Bronchus fibroblast of lung (primary cell): ENCODE measurements at places on chromosomes 12 and 14. TPM values are rescaled to one million over a fixed set of nuclear protein-coding genes. Genes with fewer than 3 reads are reported as not detected.

Gene RIMBP2
- total RNA-seq: not detected in 2 replicates

Gene SLC22A17
- total RNA-seq: 10.4 and 13.8 TPM in 2 replicates

Gene COX8C
- not detected in 2 replicates for total RNA-seq

Gene TEX22
- total RNA-seq: under 0.01 TPM in 1 of 2 replicates, not detected in the other

Gene ZDHHC17
- 10.3 and 11.3 TPM in 2 replicates for total RNA-seq

Gene TMPRSS12
- total RNA-seq: not detected in 2 replicates

Gene WNT5B
- total RNA-seq: 74.3 and 82.2 TPM in 2 replicates

Gene BHLHE41
- total RNA-seq: 0.45 and 0.84 TPM in 2 replicates

Gene ABHD12B
- total RNA-seq: under 0.01 TPM in 1 of 2 replicates, not detected in the other

Gene SPX
- total RNA-seq: 1.2 TPM in 2 replicates

Gene SLC6A15
- 3.0 and 4.2 TPM in 2 replicates for total RNA-seq

Gene FSCB
- total RNA-seq: not detected in 2 replicates

Gene KRT73
- total RNA-seq: not detected in 2 replicates

Gene TRAFD1
- 35.4 and 37.7 TPM in 2 replicates for total RNA-seq

Gene KCNC2
- total RNA-seq: not detected in 2 replicates

Gene GUCY2C
- not detected in 2 replicates for total RNA-seq

Gene KCNK13
- total RNA-seq: not detected in 2 replicates

Gene POP5
- total RNA-seq: 49.4 and 54.8 TPM in 2 replicates

Gene AKT1
- total RNA-seq: 154 and 157 TPM in 2 replicates

Gene ZFYVE21
- 45.6 and 52.3 TPM in 2 replicates for total RNA-seq

Gene SLC7A8
- total RNA-seq: 0.34 and 0.45 TPM in 2 replicates

Gene GDF3
- not detected in 2 replicates for total RNA-seq

Gene EIF2S3B
- 0.30 and 0.50 TPM in 2 replicates for total RNA-seq

Gene SALL2
- total RNA-seq: 7.2 and 9.2 TPM in 2 replicates

Gene STAT6
- total RNA-seq: 64.7 and 73.6 TPM in 2 replicates

Gene FGF6
- not detected in 2 replicates for total RNA-seq

Gene GALNT8
- total RNA-seq: 0.15 and 0.17 TPM in 2 replicates

Gene OVCH1
- total RNA-seq: not detected in 2 replicates

Gene MAP3K9
- total RNA-seq: 0.45 and 0.84 TPM in 2 replicates

Gene KRT82
- not detected in 2 replicates for total RNA-seq

Gene DBX2
- not detected in 2 replicates for total RNA-seq

Gene CCDC38
- not detected in 2 replicates for total RNA-seq

Gene CD69
- total RNA-seq: not detected in 2 replicates

Gene RNF41
- total RNA-seq: 56.3 and 58.7 TPM in 2 replicates

Gene ASCL1
- not detected in 2 replicates for total RNA-seq

Gene SRRM4
- total RNA-seq: not detected in 2 replicates

Gene DLK1
- 0.15 and 0.34 TPM in 2 replicates for total RNA-seq

Gene CDKN1B
- total RNA-seq: 32.4 and 33.8 TPM in 2 replicates

Gene CEBPE
- not detected in 2 replicates for total RNA-seq

Gene INHBC
- total RNA-seq: under 0.01 TPM in 1 of 2 replicates, not detected in the other

Gene CLEC2B
- total RNA-seq: 1.0 and 2.5 TPM in 2 replicates

Gene ANGEL1
- total RNA-seq: 5.9 and 11.3 TPM in 2 replicates

Gene TEP1
- total RNA-seq: 7.0 and 9.4 TPM in 2 replicates

Gene DAZAP2
- total RNA-seq: 184 and 196 TPM in 2 replicates

Gene PLCZ1
- not detected in 2 replicates for total RNA-seq

Gene LRP1-AS
- not detected in 2 replicates for total RNA-seq

Gene KERA
- total RNA-seq: not detected in 2 replicates

Gene TMCC3
- total RNA-seq: 0.74 and 1.2 TPM in 2 replicates

Gene RNASE2
- not detected in 2 replicates for total RNA-seq
